ENCODE measurements at places on chromosomes 11 and 22.

GRCh38 chr11:35944503-35945136, 758 bp downstream of the LDLRAD3 start:
- DNase-seq = no peak

GRCh38 chr22:45521178-45521577, 18.5 kb downstream of the FBLN1 start:
- no peak for DNase-seq

DNA sequence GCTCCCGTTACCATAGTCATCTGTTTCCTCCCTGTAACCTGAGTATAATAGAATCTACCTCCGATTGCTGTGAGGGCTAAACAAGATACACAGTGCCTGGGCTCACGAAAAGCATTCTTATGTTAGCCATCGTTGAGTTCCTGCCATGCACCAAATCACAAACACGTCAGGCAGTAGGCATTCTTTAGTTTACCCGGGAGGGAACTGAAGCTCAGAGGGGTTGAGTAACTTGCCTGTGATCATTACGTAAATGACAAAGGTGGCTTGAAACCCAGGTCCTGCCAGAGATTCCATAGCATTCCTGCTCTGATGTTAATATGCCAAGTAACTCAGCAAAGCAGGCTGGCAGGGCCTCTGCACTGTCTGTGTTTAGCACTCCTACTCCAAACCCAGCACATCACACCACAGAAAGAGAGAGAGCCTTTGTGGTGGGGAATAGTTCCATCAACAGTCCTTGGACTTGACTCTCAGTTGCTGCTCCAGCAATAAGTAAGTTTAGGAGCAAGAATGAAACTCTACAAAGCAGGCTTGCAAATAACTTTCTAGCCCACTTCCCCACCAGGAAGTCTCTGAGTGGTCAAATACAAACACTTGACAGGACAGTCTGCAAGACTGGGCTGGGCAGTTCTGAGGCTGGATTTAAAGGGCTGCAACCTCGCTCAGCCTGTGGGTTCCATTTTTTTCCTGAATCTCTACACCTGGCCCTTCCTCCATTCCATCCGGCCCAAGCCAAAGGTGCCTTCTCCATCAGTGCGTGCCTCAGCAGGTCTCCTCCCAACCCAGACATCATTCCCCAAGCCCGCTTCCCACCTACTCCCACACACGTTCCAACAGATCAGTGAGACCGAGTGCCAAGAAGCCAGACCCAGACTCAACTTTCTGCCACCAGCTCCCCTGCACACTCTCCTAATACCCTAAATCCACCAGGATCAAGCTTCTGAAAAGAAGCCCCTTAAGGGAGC, 1.1 kb downstream of the SCN2B start:
- no peak for DNase-seq

DNA sequence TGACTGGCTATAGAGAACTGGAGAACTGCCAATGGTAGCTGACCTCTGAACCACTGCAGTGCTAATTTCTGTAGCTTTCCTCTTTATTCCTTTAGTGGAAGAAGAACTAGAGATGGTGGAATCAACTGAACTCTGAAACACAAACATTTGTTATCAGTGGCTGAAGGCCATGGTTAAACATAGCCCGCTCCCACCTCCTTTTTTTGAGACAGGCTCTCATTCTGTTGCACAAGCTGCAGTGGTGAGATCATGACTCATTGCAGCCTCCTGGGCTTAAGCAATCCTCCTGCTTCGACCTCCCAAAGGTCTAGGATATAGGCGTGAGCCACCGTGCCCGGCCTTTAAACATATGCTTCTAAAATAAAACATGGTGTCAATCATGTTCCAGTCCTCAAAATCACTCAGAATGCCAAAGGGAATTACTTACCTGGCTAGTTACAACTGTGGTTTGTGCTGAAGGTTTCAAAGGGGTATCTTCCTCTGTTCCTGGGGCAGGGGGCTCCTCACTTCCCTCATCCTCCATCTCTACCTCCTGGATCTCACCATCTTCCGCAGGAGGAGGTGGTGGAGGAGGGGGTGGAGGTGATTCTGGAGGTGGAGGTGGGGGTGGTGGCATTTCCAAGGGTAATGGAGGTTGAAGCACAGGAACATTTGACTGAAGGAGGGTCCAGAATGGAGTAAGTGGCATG, 9.0 kb upstream of the AGBL2 start:
- no peak for DNase-seq

- DNase-seq = no peak
These were observed 1154.6 kb downstream of the JRKL start for GRCh38 chr11:97544431-97544830.

GRCh38 chr11:33830903-33831648, 56.8 kb upstream of the FBXO3 start:
- DNase-seq = no peak

- no peak for DNase-seq
These were observed 11.7 kb upstream of the MRPL23 start for GRCh38 chr11:1935156-1936071.

GRCh38 chr11:9078113-9079086, 13.0 kb downstream of the SCUBE2 start:
- DNase-seq = no peak

GRCh38 chr22:50104141-50104544, 14.3 kb downstream of the MOV10L1 start:
- DNase-seq = no peak

GRCh38 chr11:130514851-130515250, 66.4 kb downstream of the ADAMTS15 start:
- no peak for DNase-seq

- DNase-seq = no peak
These were observed 7.2 kb downstream of the FAM83F start for GRCh38 chr22:40001800-40002577.

- DNase-seq = no peak
These were observed 1068.9 kb downstream of the OPCML start for GRCh38 chr11:132463295-132464002.

DNA sequence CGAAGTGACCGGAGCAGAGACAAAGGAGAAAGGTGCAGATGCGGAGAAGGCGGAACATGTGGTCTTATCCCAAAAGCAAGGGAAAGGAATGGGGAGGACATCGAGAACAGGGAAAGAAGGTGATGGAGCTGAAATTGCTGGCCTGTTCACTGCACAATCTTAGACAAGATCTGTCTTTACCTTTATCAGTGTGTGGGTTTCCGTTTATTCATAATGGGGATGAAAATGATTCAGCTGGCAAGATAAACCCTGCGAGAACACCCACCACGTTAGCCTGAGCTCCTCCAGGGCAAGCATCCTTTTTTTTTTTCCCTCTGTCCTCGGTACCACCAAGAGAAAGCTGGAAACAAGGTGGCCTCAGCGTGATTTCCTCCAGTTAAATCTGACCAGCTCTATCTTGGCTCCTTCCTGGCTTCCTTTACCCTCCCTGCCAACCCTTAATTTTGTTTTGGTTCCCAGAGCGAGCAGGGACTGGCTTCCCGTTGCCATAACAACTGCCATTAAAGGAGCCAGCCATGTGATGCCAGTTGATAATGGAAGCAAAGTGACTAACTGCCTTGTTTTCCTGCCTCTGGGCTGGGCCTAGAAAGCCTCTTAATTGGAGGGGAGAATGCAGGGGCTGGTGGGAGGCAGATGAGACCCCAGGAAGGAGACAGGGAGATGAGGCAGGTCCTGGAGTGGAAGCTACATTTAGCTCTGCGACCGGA, 4.2 kb downstream of the SGSM1 start:
- DNase-seq = no peak

GRCh38 chr11:17760102-17761029, 25.8 kb downstream of the KCNC1 start:
- no peak for DNase-seq

GRCh38 chr11:121236115-121237001, 56.2 kb upstream of the SC5D start:
- no peak for DNase-seq

GRCh38 chr11:113587308-113587739, 112.1 kb upstream of the DRD2 start:
- DNase-seq = no peak

- no peak for DNase-seq
These were observed 487.8 kb downstream of the BUD13 start for GRCh38 chr11:116285026-116285425.

DNA sequence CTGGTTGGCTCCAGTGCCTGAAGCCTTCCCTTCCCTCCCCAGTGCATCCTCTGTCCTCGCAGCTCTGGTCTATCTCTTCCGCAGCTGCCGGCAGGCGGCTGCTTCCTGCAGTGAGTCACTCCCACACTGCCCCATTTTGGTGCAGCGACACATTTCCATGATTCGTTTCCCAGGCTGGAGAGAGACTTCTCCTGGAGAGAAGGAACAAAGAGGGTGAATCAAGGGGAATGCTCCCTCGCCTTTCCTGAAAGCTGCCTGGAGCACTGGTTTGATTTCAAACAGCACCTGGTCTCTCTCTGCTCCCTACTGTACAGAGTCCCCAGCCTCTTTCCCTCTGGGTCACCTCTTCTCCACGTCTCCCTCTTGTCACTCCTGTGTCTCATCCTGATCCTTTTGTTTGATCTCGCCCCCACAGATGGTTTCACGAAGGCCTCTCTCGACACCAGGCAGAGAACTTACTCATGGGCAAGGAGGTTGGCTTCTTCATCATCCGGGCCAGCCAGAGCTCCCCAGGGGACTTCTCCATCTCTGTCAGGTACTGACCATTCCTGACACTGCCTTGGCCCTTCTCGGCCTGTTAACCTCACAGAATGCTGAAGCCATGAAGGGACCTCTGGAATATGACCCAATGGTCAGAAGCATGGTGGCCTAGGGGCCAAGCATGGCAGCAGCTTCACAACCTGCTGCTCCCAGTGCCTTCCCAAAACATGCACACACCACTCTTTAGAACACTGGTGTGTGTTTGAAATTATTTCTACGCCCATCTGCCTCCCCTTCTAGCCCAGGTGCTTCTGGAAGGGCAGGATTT, at the start of gene TMA7B:
Gene TMA7B, plus strand, starts transcription at position 758 of the 808 bp plus-strand sequence. CDS start 3,978 bp downstream, outside the sequence.
- DNase-seq = peak; percentile 47

DNA sequence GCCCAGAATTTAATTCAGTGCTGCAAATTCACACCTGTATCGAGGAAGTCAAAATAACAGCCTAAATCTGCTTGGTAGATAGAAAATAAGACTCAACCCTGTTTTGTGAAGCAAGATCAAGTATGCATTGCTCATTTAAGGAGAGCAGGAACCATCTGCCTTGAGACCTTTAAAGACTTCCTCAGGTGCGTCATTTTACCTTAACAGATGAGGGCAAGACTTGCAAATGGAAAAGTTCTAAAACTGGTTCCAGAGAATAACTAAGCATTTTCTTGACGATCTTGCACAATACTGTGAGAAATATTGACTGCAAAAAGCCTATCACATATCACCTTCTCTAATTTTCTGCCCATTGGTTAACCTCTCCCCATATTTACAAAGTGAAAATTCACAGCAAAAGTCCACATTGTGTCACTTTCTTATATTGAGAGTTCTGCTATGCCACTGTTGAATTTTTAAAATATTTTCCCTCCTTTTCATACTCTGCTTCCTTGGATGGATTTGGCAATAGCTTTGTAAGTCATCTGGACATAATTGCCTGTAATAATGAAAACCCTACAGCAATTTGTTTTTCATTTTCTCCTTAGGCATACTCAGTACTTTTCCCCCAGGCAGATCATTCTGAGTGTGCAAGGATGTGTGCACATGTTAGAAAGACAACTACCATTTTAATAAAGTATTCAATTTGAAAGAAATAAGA, 234.2 kb downstream of the AASDHPPT start:
- DNase-seq = no peak

DNA sequence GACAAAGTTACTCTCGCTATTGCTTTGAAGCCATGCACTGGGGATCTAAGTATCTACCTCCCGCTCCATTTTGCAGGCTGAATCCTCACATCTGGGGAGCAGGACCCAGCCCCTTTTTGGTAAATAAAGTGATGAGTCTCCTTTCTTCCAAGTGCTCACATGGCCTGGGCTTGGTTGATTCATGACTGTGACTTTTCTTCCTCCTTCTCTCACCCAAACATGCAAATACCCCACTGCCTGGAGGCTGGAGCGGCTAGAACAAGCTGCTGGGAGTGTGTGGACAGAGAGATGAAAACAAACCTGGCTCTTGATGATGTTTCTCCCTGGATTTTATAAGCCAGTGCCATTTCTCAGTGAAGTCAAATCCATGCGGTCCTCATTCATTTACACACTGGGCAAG, 72.7 kb downstream of the TRIM29 start:
- no peak for DNase-seq

GRCh38 chr11:44913502-44913901, 37.2 kb downstream of the TP53I11 start:
- no peak for DNase-seq

- DNase-seq = no peak
These were observed 109.0 kb upstream of the APOA1 start for GRCh38 chr11:116946414-116946813.

DNA sequence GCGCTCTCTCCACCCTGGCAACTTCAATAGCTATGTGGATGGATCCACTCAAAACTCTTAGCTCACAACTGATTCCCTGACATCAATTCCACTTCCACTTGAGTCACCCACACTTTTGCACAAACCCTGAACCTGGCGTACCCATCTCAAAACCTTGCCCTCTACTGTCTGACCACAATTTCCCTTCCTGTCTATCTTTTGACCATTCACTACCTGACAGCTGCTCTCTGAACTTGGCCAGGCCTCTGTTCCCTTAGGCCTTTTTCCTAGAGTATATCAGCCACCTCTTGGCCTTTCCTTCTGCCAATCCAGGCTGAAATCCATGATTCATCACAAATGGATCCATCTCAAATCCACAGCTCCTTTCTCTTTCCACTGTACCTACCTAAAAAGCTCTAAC, 106.0 kb downstream of the RPL27A start:
- DNase-seq = no peak

- no peak for DNase-seq
These were observed 18.5 kb downstream of the PLA2G6 start for GRCh38 chr22:38162881-38163843.

- DNase-seq = no peak
These were observed 498.2 kb downstream of the KCNA4 start for GRCh38 chr11:29518389-29519174.

GRCh38 chr11:79971255-79971654, 530.4 kb upstream of the TENM4 start:
- no peak for DNase-seq

- DNase-seq = no peak
These were observed 9.8 kb downstream of the UCP2 start for GRCh38 chr11:73972620-73973449.

GRCh38 chr11:36282926-36283325, 6.3 kb downstream of the COMMD9 start:
- DNase-seq = no peak

GRCh38 chr11:12598330-12599256, 75.6 kb upstream of the TEAD1 start:
- DNase-seq = peak; percentile 14

DNA sequence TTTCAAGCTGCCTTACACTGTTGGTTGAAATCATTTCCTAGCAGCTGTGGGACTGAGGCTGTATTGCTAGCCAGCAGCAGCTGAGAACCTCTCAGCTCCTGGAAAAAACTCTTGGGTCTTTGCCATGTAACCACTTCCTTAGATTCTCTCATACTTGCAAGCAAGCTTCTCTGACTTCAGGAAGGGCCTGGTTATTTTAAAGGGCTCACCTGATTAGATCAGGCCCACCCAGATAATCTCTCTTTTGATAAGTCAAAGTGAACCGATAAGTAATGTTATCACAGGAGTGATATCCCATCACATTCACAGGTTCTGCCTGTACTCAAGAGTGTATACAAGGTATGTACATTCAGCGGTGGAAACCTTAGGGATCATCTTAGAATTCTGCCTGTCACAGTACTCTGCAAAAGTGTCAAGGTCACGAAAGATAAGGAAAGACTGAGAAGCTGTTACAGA, 7.4 kb upstream of the CLPB start:
- DNase-seq = no peak

Data from CD4-positive, alpha-beta T cell treated with Interleukin-6 at 100 ng/mL for 8 hours (primary cell).